ENCODE measurements at places on chromosomes 5 and 9. TPM values are rescaled to one million over a fixed set of nuclear protein-coding genes. Genes with fewer than 3 reads are reported as not detected.

Gene INSYN2B
- total RNA-seq = 1.5 TPM

Gene DBH
- not detected for total RNA-seq

Gene ARHGEF37
- 5.2 TPM for total RNA-seq

Gene PCDHGB6
- total RNA-seq = 1.8 TPM

Gene RANBP6
- 11.6 TPM for total RNA-seq

Gene EDIL3
- 13.8 TPM for total RNA-seq

Gene SLC6A18
- not detected for total RNA-seq

Gene SMIM33
- total RNA-seq = not detected

Gene ADAMTS2
- not detected for total RNA-seq
